Left renal pelvis (tissue), 4 donors: ENCODE measurements at places on chromosomes 3 and 15.

DNA sequence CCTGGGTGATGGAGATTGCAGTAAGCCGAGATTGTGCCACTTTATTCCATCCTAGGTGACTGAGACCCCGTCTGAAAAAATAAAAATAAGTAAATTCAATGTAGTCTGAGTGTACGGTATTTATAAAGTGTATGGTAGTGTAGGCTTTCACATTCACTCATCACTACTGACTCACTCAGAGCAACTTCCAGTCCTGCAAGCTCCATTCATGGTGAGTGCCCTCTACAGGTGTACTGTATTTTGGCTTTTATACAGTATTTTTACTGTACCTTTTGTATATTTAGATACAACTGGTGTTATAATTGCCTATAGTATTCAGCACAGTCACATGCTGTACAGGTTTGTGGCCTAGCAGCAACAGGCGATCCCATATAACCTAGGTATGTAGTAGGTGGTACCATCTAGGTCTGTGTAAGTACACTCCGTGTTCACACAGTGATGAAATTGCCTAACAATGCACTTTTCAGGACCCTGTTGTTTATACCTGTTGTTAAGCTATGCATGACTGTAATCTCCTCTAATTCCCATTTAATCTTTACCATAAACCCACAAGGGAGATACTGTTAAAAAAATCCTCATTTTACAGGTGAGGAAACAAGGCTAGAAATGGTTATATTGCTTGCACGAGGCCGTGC lies 19.3 kb downstream of the CACNA1D start:
- no peak for DNase-seq

- DNase-seq, result no peak
Measured at GRCh38 chr3:30286811-30287210, 319.6 kb upstream of the TGFBR2 start.

DNA sequence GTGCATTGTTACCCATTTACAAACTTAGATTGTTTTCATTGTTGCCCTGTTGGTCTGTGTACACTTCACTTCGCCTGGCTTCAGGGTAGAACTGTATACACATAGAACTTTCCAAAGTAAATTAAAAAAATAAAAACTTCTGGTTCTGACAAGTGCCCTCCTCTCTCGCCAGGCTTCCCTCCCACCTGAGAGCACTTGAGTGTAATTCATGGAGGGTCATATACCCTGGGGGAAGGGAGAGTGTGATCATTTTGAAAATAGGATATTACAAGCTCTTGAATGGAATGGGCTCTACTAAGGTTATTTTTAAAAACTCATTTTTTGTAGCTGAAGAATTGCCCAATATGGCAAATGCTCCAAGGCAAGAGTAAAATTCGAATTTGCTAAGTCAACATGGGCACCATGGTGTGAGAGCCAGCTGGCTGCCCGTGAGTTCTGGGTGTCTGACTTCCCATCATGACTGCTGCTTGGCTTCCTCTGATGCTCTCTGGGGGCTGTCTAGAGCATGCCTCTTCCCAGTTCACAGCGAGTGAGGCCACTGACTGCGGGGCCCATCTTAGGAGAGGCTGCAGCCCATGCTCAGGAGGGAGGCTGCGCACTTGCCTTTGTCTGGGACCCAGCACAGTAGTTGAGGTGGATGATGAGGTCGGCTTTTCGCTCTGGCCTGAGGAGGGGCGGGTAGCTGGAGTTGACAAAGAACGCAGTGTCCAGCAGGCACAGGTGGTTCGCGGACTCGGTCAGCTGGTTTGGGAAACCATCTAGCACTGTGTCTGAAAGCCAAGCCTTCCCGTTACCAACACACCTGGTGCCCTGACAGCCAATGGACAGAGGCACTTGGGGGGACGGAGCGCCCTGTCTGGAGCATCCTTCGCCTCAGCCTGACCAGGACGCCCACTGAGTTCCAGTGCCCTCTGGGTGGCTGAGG lies 13.1 kb upstream of the EHD4 start:
- no peak for DNase-seq

DNA sequence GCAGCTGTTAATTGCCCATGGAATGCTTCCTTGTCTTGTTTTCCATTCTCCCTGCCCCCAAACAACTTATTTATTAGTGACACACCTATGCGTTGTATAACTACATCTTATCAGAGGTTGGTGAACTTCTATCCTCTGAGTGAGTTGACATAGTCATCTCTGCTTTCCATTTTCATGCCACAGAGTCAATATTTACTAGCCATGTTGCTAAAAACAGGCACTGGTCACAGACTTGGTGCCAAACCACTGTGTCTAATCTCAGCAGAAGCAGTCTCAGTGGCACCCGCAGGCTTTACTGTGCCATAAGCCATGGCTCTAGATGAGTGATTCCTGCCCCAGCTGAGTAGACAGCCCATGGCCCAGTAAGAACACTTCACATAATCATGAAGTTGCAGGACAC lies 26.5 kb downstream of the DAPK2 start:
- no peak for DNase-seq

GRCh38 chr15:64155802-64156651 lies 4.5 kb downstream of the SNX22 start:
- no peak for DNase-seq

- no peak for DNase-seq
Measured at GRCh38 chr15:34331809-34332208, 5.8 kb downstream of the SLC12A6 start.

- no peak for DNase-seq
Measured at GRCh38 chr15:100043068-100043641, 298.6 kb downstream of the ADAMTS17 start.

DNA sequence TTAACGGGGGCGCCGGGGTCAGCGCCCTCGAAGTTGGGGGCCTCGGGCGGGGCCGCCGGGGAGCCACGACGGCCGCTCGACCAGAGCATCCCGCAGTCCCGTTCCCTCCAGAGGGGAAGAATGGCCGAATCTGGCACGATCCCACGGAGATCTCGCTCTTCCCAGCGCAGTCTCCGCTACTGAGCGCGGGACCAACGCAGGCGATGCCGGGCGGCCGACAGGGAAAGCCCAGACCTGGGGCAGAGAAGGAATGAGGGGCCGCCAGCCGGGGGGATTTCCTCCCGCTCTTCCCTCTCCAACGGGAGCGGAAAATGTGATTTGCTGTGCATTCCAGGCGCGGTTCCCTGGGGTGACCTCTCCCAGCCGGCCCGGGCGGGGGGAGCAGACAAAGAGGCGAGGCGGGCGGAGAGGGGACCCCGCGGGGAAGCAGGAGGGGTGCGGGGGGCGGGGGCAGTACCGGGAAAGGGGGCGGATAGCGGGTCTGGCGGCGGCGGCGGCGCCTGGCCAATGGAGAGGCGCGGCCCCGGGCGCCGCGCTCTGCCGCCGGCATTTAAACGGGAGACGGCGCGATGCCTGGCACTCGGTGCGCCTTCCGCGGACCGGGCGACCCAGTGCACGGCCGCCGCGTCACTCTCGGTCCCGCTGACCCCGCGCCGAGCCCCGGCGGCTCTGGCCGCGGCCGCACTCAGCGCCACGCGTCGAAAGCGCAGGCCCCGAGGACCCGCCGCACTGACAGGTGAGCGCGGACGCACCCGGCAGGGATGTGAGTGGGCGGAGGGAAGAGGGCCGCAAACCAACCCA lies at the start of gene GREM1:
Gene GREM1, plus strand, starts transcription at position 579 of the 801 bp plus-strand sequence. CDS start 12,687 bp downstream, outside the sequence.
- no peak for DNase-seq

GRCh38 chr15:81485806-81486205 lies 111.8 kb upstream of the TMC3 start:
- DNase-seq, result no peak

DNA sequence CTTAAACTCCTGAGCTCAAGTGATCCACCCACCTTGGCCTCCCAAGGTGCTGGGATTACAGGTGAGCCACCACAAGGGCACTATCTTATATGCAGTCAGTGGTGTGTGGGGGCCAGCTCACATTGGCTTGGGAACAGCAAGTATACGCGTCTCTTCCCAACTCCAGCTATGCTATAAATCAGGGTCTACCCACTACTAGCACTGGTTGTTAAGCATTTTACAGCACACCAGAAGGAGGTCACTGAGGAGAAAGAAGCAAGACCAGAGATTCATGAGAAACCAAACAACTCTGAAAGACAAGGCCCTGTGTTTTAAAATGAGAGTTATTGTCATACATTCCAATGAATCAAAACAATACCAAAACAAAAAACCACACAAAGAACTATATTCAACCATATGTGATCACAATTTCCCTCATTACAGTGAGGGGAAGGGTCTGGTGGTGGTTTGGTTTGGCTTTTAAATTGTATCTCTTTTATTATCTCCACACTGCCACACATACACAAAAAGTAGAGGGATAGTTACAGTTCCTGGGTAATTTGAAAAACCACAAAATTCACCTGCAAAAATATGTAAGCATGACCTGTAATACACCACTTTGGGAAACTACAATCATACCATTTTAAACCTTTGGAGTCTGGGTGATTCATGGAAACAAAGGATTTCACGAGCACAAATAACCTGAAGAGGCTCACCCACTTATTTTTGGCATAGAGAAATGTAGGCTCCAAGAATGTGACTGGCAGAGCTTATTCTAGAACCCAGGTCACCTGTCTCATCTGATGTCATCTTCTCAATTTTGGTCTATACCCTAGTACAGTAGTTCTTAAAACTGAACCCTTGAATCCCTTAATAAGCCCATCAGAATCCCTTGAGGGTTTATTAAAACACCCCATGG lies 5.2 kb downstream of the MAGI1 start:
- DNase-seq, result no peak

- DNase-seq, result no peak
Measured at GRCh38 chr15:80161468-80162016, 8.7 kb downstream of the FAH start.

DNA sequence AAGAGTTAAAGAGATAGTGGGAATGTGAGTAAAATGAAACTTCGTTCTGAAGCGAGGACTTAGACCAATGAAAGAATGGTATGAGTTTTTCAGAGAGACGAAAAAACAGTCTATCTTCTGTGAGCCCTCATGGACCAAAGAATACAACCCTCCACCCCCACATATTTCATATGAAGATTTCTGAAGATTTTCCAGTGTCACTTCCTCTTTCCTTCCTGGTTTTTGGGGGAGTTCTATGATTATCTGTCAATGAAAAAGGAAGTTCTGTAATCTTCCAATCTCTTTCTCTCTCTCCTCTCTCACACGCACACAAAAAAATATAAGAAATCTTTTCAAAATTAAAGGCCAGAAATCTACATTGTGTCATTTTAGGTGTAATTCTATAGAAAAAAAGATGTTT lies 27.7 kb downstream of the CMSS1 start:
- no peak for DNase-seq

DNA sequence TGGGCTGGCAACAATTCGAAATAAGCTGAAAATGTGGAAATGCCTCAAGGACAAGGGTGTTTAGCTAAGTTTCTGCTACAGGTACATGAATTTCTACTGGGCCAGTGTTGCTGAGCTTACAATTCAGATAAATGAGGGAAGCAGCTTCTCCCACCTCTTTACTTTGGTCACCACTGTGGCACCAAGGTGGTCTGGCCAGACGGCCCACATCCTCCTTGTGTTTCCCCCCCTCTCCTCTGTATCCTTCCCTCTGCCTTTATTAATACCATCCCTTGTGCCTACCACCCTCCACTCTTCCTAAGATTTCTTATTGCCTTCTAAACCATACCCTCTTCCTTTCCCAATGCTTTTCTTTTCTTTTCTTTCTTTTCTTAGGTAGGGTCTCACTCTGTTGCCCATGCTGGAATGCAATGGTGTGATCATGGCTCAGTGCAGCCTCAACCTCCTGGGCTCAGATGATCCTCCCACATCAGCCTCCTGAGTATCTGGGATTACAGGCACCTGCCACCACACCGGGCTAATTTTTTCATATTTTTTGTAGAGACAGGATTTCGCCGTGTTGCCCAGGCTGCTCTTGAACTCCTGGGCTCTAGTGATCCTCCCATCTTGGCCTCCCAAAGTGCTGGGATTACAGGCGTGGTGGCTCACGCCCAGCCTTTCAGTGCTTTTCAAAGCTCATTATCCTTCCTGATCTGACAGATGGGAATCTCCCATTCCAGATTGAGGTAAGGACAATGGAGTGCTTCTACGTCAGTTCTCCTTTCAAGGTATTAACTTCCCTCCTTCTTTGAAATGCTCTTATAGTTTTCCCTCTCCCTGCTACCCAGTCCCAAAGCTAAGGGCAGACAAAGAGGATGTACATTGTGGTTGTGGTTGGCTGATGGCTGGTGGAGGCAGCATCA lies 14.8 kb downstream of the ANXA2 start:
- DNase-seq, result no peak

DNA sequence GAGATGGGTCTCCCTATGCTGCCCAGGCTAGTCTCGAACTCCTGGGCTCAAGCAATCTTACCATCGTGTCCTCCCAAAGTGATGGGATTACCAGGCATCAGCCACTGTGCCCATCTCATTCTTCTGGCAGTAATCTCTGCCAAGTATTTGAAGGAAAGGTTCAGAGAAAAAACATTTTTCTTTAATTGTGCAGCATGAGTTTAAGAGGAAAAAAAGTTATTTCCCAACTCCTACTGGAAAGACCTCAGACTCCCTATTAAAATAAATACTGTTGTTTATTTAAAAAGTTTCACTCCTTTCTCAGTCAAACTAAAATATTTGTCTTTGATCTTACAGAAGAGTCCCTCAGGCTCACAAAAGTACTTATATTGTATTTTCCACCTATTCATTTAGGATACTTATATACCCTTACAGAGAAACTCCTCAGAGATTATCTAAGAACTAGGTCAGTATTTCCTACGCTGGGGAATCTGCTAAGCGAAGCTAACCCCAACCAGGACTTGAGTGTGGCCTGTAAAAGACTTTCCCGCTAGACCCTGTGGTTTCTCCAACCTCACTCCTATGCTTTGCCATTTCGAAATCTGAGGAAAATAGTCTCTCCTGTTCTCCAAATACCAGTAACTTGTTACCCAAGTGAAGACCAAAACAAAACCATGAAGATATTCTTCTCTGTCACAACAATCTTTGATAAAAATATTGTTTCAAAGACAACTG lies 28.7 kb downstream of the WWTR1 start:
- DNase-seq, result no peak

GRCh38 chr15:78540141-78540870 lies at the start of gene PSMA4:
PSMA4 (plus strand) TSS chr15:78540444; CDS start chr15:78541928, 1,484 bp downstream.
- peak; percentile 82 for DNase-seq

GRCh38 chr3:142609136-142609535 lies 12.9 kb downstream of the PLS1 start:
- no peak for DNase-seq
